ENCODE measurements at places on chromosomes 11 and 22.
A peak's percentile ranks its signal among the peaks of the same experiment; 100 is the strongest.

DNA sequence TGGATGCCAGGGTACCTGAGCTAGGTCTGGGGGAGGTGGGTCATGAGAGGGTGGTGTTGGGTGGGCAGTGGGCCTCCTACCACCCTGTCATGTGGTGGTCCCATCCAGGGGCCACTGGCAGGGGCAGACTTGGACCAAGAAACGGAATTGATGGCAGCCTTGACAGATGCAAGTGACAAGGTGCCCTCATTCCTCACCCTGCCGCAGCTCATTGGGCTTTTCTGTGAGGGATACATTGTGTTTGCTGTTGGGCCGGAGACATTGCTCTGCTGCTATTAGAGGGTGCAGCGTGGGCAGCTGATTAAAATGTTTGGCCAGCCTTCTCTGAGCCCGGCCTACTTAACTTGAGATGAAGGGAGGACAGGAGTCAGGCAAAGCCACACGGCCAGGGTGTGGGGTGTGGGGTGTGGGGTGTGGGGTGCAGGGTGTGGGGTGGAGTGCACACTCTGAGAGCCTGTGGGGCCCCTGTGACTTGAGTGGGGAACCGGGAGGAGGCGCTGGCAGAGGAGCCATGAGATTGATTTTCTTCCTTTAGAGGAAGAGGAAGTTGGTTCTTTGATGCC, 351.5 kb downstream of the TBC1D22A start:
- DNase-seq = no peak

- DNase-seq = no peak
These were observed 729.3 kb upstream of the LUZP2 start for GRCh38 chr11:23767576-23767975.

GRCh38 chr22:29306835-29307595, 565 bp downstream of the GAS2L1 start:
- DNase-seq = no peak

DNA sequence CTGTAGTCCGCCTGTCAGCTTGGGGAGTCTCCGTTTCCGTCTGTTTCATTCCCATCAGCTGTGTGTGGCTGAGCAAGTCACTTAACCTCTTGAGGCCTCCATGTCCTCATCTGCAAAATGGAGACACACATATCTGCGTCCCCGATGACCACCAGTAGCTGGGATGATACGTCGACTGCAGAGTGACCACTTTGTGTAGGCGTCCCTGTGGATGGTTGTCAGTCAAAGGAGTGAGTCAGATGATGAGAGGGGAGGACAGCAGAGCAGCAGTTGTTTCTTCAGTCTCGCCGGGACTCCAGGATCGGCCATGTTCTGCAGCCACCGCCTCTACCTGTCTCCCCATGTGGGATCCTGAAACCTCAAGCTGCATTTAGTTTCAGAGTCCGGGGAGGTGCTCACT, 19.9 kb downstream of the MGAT3 start:
- DNase-seq = no peak

DNA sequence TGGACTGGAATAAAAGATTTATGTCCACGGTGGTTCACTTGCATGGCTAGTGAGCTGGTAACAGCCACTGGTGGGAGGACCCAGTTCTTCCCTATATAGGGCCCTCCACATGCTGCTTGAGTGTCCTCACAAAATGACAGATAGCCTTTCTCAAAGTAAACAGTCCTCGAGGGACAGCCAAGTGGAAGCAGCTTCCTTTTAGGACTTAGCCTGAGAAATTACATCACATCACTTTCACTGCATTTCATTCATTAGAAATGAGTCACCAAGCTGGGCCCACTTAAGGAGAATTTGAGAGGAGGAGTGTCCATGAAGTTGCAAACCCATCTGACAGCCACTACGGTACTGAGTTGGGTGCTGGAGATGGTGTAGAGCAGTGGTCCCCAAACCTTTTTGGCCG, 7.0 kb downstream of the ISX start:
- DNase-seq = peak; percentile 2

GRCh38 chr11:66228521-66228920, 39.9 kb upstream of the RAB1B start:
- DNase-seq = no peak

DNA sequence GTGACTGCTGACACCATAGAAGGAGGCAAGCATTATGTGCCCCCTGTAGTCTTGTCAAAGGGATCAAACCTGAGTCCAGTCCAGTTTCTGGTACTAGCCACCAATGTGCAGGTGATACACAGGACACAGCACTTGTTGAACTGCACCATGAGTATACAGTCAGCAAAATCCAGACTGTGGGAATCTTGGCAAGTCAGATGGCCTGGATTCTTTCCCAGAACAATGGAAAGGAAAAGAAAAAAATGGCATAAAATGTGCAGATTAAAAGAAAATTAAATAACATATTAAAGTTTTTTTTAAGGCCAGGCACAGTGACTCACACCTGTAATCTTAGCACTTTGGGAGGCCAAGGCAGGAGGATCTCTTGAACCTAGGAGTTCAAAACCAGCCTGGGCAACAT, 16.8 kb downstream of the CRY2 start:
- no peak for DNase-seq

DNA sequence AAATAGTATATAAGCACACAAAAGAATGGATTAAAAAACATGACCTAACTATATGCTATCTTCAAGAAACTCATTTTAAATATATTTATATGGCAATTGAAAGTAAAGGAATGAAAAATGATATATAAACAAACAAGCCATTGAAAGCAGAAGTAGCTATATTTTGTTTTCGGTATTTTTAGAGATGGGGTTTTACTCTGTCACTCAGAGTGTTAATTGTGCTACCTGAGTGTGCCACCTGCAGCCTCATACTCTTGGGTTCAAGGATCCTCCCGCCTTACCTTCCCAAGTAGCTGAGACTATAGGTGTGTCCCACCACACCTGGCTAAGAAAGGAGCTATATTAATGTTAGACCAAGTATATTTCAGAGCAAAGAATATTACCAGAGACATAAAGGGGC, 624.1 kb downstream of the BUD13 start:
- DNase-seq = no peak

DNA sequence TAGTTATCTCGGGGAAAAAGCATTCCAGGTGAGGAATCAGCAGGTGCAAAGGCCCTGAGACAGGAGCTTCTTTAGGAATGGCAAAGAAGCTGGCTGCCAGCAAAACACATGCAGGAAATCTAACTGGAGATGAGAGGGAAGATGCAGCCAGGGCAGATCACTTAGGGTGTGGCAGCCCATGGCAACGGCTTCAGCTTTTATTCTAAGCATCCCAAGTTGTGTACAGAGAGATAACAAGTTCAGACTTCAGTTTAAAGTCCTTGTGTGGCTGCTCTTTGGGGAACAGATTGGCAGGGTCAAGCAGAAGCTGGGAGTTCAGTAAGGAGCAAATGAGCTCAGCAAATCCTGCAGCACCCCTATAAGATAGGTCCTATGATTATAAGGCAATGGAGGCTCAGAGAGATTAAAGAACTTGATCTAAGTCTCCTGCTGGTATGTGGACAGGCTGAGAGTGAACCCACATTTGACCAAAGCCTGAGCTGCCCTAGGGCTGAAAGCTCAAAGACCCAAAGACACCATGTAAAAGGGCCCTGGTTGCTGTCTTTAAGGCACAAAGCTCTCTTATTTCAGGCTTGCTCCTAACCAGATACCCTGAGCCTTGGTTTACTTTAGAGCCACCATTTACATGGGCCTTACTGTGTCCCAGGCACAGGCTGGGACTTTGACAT, 466.8 kb downstream of the SOX6 start:
- DNase-seq = no peak

DNA sequence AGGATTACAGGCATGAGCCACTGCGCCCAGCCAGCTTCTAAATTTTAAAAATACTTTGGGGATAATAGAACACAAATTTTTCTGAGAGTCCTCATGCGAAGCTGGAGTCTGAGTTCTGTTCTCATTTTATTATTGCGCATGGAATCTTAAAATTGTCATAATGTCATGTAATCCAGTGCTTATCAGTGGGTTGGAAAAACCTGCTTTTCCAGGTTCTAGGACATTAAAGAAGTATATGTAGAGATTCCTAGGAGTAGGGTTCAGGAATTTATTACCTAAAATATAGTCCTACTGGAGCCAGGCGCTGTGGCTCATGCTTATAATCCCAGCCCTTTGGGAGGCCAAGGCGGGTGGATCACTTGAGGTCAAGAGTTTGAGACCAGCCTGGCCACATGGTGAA, 4.6 kb upstream of the E2F8 start:
- DNase-seq = no peak

- no peak for DNase-seq
These were observed 107.2 kb downstream of the SWAP70 start for GRCh38 chr11:9771071-9771511.

GRCh38 chr11:105975128-105975527, 46.9 kb downstream of the MSANTD4 start:
- DNase-seq = no peak

GRCh38 chr11:25924586-25924985, 407.3 kb upstream of the ANO3 start:
- no peak for DNase-seq

- no peak for DNase-seq
These were observed 1.5 kb upstream of the PRR5 start for GRCh38 chr22:44700456-44700855.

- DNase-seq = no peak
These were observed 18.9 kb downstream of the SHANK3 start for GRCh38 chr22:50691521-50691920.

GRCh38 chr11:19284881-19285280, 44.1 kb upstream of the E2F8 start:
- DNase-seq = no peak

GRCh38 chr22:33920197-33920540, at the start of gene LARGE1:
Gene LARGE1, minus strand, starts transcription at chr22:33920476.
- no peak for DNase-seq

DNA sequence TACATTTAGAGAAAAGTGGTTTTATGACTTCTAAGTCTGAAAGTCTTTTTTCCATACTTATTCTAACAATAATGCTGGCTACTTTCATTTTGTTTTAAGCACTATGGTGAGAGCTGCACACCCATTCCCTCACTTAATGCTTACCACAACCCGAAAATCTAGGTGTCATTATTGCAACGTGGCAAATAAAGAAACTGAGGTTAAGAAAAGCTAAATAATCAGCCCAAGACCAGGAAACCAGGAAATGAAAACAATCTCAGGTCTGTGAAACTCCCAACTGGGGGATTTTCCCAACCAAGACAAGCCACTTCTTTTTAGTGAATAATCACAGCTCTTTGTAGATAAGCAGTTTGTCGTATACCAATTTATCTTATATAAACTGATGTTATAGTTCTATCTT, 126.3 kb downstream of the SLC1A2 start:
- DNase-seq = no peak

DNA sequence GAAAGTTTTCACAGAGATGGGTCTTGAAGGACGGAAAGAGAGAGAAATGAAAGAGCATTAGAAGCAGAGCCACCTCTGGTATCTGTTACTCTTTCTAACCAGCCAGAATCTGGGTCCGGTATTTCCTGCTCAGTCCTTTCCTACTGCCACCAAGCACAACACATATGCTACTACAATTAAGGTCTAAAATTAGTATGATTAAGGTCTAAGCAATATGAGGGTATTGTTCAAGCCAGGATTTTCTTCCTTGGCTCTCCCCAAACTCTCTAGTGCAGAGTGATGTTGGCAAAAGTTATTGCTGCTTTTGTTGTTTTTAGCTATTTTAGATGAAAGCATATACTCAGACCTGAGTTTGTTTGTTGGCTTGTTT, 59.2 kb upstream of the EED start:
- no peak for DNase-seq

DNA sequence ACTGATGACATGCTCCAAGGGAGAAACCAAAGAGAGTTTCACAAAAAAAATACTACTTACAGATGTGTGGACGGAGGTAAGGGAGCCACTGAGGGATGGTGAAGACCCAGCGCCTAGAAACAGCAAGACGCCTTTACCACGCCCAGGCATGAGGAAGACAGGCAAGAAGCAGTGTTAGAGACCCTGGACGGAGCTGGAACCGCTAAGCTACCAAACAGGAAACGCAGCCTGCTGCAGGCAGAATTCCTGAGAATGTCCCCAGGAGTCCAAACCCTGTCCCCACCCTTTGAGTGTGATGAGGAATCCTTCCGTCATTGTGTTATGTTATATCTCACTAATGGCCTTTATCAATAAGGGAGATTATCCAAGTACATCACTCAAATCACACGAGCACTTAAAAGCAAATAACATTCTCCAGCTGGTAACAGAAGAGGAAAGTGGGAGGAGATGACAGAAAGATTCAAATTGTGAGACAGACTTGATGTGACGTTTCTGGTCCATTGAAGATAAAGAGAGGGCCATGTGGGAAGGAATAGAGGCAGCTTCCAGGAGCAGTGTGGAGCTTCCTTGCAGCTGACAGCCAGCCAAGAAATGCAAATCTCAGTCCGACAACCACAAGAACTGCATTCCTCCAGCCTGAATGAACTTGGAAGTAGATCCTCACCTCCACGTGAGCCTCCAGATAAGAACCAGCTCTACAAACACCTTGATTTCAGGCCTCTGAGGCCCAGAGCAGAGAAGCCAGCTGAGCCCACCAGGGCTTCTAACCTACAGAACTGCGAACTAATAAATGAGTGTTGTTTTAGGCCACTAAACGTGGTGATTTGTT, 19.1 kb downstream of the FAM181B start:
- DNase-seq = no peak

DNA sequence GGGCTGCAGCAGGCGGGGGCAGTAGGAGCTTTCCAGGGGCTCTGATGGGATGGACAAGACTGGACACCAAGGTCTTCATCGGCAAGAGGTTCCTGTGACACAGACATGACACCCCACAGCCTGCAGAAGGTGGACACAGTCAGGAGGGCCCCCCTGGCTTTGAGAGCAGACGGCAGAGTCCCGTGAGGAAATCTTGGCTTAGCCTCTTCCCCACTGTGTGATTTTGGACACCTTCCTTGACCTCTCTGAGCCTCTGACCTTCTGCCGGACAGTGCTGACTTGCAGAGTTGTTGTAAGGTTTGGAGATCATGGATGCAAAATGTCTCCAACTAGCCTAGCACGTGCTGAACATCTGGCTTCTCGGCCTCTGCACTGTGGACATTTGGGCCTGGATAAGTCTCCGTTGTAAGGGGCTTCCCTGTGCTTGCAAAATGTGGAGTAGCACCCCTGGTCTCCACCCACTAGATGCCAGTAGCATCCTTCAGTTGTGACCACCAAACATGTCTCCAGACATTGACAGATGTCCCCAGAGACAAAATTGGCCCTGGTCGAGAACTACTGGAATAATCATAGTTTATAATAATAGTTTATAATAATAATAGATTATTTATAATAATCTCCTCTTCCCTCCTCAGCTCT, 54.6 kb downstream of the MCM5 start:
- no peak for DNase-seq

- no peak for DNase-seq
These were observed 12.1 kb downstream of the CECR2 start for GRCh38 chr22:17381192-17381913.

DNA sequence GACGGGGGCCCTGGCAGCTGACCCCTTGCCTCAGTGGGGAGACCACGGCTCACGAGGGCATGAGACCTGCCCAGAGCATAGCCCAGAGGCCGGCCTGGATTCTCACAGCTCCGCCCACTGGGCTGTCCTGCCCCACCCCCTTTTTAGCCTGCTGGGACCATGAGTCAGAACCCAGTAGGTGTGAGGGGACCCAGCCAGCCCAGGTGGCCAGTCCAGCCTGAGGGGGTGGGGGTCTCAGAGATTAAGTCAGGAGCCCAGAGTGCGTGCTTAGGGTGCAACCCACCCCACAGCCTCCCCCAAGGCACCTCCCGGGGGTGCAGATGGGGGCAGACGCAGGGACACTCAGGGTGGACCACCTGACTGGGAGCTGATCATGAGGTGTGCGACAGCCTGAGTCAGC, 40.1 kb upstream of the PPARA start:
- DNase-seq = no peak
